ENCODE measurements at places on chromosomes 1 and 21. TPM values are rescaled to one million over a fixed set of nuclear protein-coding genes. Genes with fewer than 3 reads are reported as not detected.

ILF2 gene
- total RNA-seq: 111 TPM

C1orf226 gene
- total RNA-seq: 24.4 TPM

DNA sequence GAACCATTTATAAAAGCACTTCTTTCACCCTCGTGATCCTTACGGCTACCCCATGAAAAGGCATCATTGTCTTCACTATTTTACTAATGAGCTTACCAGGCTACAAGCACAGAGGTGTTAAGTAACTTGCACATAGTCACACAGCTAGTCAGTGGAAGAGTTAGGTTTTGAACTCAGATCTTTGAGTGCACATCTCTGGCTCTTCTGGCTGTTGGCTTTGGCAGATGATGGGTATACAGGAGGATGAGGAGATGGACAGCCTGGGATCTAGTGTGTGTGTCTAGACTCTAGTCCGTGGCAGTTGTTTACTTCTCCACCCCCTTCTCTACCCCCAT is 11.6 kb downstream of the VANGL2 start:
- no peak for DNase-seq

- no peak for DNase-seq
Observed at GRCh38 chr1:17611991-17612390, 72.5 kb downstream of the ARHGEF10L start.

GRCh38 chr1:172662464-172663109 is 3.7 kb downstream of the FASLG start:
- DNase-seq: no peak

GRCh38 chr1:43451701-43452532 is 1.8 kb downstream of the HYI start:
- DNase-seq: no peak

GRCh38 chr21:45573452-45574035 is 31.3 kb upstream of the SLC19A1 start:
- peak; percentile 1 for DNase-seq

HDAC1 gene
- 27.4 TPM for total RNA-seq

GJA5 gene
- total RNA-seq: 13.8 TPM
